ENCODE measurements at places on chromosomes 12 and 14.

GRCh38 chr14:63940387-63940786 is 87.6 kb downstream of the SYNE2 start:
- no peak for DNase-seq

GRCh38 chr14:106877517-106877916 is 1351.1 kb downstream of the TMEM121 start:
- DNase-seq: no peak

DNA sequence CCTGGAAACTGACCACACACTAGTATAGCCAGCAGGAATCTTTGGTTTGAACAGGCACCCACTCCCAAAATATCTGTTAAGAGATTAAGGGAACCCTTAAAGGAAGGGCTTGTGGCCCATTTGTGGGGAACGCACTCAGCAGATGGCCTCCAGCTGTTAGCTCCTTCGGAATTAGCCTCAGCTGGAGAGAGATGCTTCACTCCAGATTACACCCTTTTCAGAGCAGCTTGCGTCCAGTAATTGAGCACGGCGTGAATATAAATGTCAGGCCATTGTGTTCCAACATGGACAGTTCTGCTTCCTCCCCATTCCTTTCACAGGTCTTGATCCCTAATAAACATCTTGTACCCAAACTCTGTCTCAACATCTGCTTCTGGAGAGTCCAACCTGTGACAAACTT is 397.8 kb downstream of the SEC23A start:
- no peak for DNase-seq

GRCh38 chr12:24839268-24839791 is 109.6 kb downstream of the BCAT1 start:
- no peak for DNase-seq

- DNase-seq: no peak
Observed at GRCh38 chr12:108425238-108425795, 86.2 kb upstream of the CMKLR1 start.

GRCh38 chr12:20508359-20508758 is 140.0 kb downstream of the PDE3A start:
- no peak for DNase-seq

DNA sequence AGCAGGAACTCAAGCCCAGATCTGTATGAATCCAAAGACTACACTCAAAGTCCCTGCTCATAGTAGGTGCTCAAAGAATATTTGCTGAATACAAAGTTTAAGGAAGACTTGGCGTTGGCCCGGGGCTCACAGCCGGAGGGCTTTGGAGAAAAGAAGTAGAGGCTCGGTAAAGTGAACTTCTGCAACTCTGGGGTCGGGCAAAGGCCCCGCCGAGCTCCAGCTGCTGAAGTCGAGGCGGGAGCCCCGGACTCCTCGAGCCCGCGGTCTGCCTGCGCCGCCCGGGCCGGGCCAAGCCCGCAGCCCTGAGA is 335 bp downstream of the GCN1 start:
- DNase-seq: no peak

DNA sequence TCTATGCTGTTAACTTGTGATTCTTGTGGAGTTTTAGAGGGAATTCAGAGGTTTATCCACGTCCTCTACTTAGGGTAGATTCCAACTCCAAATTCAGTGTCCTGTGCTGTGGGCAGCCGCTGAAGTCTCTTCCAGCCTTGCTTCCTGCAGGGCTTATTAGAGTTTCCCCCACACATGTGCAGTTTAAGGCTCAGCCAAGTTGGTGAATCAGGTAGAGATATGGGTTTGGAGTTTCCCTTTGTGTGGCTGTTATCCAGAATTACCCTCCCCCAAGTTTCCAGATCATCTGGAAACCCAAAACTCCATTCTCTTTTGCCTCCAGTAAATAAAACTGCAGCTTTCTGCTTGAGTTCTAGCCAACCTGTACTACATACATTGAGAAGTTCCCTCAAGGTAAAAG is 853.7 kb downstream of the GALC start:
- DNase-seq: no peak

- no peak for DNase-seq
Observed at GRCh38 chr14:31057035-31057434, 30.9 kb upstream of the STRN3 start.

DNA sequence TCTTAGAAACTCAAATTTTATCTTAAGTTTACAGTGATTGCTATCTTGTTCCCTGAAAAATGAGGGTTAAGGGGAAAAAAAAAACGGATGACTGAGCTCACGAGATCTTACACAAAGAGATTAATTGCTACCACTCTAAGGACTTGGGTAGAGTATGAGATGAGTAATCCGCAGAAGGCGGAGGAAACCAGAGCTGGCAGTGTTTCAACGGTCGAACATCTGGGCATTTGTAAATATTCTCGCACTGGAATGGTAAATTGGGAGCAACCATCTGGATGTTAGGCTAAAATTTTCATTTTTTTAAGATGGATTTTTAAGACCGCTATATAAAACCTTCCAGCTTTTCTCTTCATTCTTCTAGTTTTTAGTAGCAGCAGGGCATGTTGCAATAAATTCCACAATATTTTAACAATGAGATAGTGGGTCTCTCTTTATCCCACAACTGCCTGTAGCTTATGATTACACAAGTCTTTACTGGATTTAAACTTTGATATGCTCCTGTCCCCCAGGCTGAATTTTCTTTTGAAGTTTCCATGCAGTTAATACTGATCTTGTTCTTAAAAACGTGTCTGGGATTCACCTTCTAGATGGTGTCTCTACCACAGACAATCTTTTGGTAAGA is 1324.1 kb downstream of the AACS start:
- DNase-seq: no peak

GRCh38 chr14:50845166-50845565 is 14.2 kb upstream of the NIN start:
- DNase-seq: no peak

GRCh38 chr14:63896278-63896720 is 43.5 kb downstream of the SYNE2 start:
- peak; percentile 85 for DNase-seq

DNA sequence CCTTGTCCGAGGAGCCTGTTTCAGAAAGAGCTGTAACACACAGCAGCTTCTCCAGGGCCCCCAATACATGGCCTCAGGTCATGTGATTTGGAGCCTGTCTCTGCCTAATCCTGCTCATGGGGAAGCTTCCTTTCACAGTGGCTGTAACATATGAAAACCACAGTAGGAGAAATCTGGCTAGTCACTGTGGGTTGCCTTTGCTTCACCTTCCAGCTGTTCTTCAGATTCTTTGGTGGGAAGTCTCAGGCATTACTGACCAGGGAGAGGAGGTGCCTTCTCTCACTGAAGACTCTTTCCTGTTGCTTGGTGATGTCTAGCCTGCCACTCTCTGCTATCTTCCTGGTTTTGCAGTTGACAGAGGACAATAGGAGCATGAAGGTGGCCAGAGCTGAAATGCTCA is 350.6 kb downstream of the DPF3 start:
- no peak for DNase-seq

DNA sequence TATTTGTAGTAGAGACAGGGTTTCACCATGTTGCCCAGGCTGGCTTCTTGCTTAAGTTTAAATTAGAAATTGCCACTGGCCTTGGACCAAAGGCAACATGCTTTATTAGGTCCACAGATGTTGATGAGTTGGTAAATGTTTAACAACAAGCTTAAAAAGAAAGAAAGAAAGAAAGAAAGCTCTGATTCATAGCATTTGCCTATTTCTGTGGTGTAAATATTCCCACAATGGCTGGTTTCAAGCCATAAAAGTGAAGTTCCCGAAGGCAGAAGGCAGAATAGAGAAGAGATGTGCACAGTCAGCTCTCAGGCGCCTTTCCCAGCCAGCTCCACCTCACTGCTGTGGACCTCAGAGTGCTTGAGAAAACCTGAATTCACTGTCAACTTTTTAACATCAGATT is 26.4 kb downstream of the KCNK13 start:
- no peak for DNase-seq

DNA sequence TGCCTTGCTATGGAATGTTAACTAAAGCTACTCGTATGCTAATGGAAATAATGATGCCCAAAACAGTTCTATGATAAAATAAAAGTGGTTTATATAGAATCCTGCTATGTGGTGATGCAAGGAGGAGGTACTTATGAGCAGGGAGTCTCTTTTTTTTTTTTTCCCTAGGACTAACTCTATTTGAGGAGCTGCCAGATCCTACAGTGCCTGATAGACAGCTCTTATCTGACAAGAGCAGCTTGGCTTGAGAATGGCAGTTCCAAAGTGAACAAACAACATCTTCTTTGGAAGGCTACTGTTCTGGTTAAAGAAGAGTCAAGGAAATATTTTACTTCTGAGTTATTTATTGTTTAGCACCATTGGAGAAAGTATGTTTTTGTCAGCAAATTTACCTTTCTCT is 10.2 kb upstream of the ACSM4 start:
- DNase-seq: no peak

DNA sequence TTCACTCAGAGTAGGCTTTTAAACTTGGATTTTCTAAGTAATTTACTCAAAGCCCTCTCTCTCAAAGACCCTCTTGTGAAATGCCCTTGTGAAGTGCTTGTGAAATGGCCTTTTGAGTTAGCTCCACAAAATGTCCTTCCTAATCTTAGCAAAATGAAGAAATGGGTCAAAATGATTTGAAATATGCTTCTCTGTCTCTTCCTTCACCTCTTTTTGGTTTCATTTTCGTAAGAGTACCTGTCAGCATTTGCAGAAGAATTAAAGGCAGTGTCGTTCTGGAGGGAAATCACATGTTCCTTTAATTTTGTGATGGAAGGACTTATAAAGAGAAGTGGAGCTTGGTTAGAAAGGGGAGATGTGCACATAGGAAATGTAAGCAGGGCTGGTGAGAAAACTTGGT is 93.7 kb downstream of the HMGA2 start:
- DNase-seq: no peak

GRCh38 chr12:115857160-115857920 is 420.2 kb downstream of the MED13L start:
- DNase-seq: no peak

GRCh38 chr12:11134305-11134704 is at the start of gene TAS2R30:
TAS2R30 (minus strand) TSS chr12:11134644; CDS start chr12:11134244, 400 bp downstream.
- DNase-seq: no peak

DNA sequence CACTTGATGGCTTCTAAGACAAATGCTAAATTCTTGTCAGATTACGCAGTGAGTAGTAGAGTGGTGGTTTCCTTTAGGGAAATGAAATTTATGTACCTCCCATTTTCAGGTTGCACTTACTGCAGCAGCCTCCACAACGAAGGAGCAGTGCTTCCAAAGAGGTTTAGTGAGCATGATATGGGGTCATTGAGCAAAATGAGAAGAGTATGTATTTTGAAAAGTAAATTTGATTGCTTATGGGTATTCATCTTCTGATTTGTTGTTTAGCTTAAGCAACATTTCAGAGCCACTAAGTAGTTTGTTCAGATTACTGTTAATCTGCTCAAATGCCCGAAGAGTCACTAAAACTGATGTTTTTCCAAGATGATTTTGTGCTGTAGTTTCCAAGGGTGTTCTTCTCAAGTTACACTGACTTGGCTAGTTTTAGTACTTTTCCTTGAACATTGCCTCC is 493.6 kb downstream of the PCNX1 start:
- DNase-seq: no peak

GRCh38 chr12:6135071-6135470 is 10.6 kb upstream of the VWF start:
- DNase-seq: no peak

DNA sequence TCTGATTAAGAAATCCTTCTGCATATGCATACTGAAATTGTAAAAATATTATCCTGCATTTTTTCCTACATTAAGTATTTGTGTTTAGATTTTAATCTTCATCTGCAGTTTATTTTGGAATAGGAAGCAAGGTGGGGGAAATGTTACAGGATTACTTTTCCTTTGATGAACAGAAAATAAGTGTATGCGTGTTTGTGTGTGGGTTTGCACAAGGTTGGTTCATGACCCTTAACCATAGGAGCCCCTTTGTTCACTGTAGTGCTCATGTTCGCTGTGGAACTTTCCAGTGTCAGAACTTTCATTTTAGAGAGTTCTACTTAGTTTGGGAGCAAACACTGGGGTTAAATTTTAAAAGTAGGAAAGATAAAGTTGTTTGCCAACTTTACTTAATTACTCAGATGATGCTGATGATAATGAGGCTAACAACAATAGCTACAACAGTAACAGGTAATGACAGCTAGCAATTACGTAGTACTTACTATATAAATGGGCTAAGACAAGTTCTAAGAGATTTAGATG is 6.4 kb upstream of the A2M start:
- no peak for DNase-seq

DNA sequence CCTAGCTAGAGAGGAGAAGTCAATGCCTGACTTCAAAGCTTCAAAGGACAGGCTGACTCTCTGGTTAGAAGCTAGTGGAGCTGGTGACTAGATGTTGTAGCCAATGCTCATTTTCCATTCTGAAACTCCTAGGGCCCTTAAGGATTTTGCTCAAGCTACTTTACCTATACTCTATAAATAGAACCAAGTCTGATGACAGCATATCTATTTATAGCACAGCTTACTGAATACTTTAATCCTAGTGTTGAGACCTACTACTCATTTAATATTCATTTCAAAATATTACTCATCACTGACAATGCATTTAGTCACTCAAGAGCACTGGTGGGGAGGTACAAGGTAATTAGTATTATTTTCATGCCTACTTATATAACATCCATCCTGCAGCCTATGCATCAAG is 137.2 kb upstream of the PELI2 start:
- no peak for DNase-seq

DNA sequence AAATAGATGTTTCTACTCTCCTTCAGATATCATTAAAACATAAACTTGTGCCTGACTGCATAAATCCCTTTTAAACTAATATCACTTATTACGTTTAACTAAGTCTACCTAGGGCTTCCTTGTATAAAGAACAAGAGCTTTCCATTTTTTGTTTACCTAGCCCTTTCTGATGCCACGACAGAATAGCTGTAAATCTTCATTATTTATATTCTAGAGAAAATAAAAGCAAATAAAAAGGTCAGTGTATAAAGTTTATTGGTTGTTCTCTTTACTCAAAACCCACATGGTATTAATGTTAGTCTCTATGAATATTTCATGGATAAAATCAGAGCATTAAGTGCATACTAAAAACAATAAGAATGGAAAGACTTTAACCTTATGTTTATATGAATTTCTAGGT is 269.1 kb downstream of the NAV3 start:
- DNase-seq: no peak

GRCh38 chr12:26275313-26276131 is 80.1 kb downstream of the SSPN start:
- no peak for DNase-seq

GRCh38 chr12:79707830-79708229 is 17.1 kb upstream of the PAWR start:
- no peak for DNase-seq

DNA sequence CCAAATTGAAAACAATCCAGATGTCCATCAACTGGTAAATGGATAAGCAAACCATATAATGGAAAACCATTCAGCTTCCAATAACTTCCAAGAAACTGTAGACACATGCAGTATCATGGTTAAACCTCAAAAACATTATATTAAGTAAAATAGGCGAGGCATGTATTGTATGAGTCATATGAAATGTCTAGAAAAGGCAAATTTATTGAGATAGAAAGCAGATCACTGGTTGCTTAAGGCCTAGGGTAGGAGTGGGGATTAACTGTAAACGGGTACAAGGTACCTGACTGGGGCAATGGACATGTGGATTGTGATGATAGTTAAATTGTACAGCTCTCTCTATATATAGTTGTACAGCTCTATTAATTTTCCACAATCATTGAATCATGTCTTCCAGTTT is 21.3 kb upstream of the PAPLN start:
- no peak for DNase-seq
